ENCODE measurements at places on chromosomes 2 and 18. TPM values are rescaled to one million over a fixed set of nuclear protein-coding genes. Genes with fewer than 3 reads are reported as not detected.

- DNase-seq = peak; percentile 36
- peak overlapping the region; percentile 79 for H3K27ac ChIP-seq
- H3K4me3 ChIP-seq = peak overlapping the region; percentile 93
- H3K4me1 ChIP-seq = peaks cover 14% of the 10 kb centered on the region
- no peaks in the 10 kb centered on the region for H3K36me3 ChIP-seq
These were observed 633 bp downstream of the MALT1 start for GRCh38 chr18:58671632-58672564.

GRCh38 chr2:39981883-39982311 is 202.8 kb upstream of the THUMPD2 start:
- no peak overlapping the region for H3K4me3 ChIP-seq
- no peaks in the 10 kb centered on the region for H3K4me1 ChIP-seq
- no peaks in the 10 kb centered on the region for H3K36me3 ChIP-seq
- no peaks in the 10 kb centered on the region for H3K27me3 ChIP-seq
- H3K27ac ChIP-seq = no peak overlapping the region

GRCh38 chr2:207156451-207157161 is 9.1 kb downstream of the KLF7 start:
- no peaks in the 10 kb centered on the region for H3K27me3 ChIP-seq
- H3K4me3 ChIP-seq = no peak overlapping the region
- DNase-seq = no peak

- peaks cover 30% of the 10 kb centered on the region for H3K4me1 ChIP-seq
- peaks cover 3% of the 10 kb centered on the region for H3K36me3 ChIP-seq
- no peak for DNase-seq
- no peak overlapping the region for H3K4me3 ChIP-seq
These were observed 10.0 kb downstream of the KLF7 start for GRCh38 chr2:207155516-207156444.

DNA sequence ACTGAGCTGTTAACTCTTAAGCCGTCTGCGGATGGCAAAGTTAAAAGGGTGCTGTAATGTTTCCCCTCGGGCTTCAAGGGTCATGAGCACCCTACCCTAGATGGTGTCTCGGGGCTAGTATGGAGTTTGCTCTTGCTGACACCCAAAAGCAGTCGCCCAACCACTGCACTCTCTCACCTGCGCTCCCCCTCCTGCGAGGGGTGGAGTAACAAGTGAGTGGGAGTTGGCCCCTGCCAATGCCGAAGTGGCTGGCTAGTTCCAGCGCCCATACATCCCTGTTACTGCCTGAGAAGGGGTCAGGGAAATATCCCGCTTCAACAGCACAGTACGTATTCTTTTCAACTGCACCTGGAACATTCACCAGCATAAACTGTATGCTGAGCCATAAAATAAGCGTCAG is 47.5 kb downstream of the FAM117B start:
- no peaks in the 10 kb centered on the region for H3K4me1 ChIP-seq
- no peak for DNase-seq
- H3K36me3 ChIP-seq = no peaks in the 10 kb centered on the region
- H3K27me3 ChIP-seq = no peaks in the 10 kb centered on the region

GRCh38 chr18:56358608-56359280 is 279.6 kb downstream of the TXNL1 start:
- H3K27me3 ChIP-seq = no peaks in the 10 kb centered on the region
- no peaks in the 10 kb centered on the region for H3K36me3 ChIP-seq
- peaks cover 4% of the 10 kb centered on the region for H3K4me1 ChIP-seq
- peak overlapping the region; percentile 21 for H3K27ac ChIP-seq
- DNase-seq = no peak

- no peak overlapping the region for H3K4me3 ChIP-seq
- no peak for DNase-seq
- peaks cover 12% of the 10 kb centered on the region for H3K4me1 ChIP-seq
These were observed 67.3 kb downstream of the SPTBN1 start for GRCh38 chr2:54523324-54523959.

DNA sequence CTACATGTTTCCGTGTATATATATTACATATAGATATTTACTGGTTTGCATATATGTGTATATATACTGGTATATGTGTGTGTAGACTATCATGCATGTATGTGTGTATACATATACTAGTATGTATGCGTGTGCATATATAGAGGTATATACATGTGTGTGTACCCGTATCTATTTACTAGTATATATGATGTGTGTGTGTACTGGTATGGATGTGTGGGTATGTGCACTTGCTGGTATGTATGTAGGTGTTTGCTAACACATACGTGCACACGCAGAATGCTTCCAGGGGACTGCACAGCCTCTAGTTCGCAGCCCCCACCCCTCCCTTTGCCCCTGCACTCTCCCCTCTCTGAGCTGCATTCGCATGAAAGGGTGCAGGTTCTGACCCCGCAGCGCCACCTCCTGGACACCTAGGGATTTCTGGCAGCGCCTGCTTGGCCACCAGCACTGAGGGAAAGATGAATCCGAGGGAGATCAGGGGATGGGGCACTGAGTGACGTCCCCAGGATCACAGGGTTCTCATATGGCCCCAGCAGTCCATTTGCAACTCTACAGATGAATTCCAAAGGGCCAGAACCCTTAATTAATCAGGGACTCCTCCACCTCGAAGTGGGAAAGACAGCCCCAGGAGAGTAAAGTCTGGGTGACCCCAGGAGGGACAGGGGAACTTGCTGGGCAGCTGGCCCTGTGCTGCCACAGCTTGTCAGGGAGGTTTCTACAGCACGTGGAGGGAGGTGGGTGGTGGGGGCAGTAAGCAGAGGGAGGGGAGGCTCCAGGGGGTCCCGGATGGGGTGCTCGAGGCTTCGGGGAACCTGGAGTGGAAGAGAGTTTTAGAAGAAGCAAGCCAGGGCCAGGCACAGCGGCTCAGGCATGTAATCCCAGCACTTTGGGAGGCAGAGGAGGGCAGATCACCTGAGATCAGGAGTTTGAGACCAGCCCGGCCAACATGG is 66.8 kb upstream of the ASAP2 start:
- no peak overlapping the region for H3K27ac ChIP-seq
- H3K4me1 ChIP-seq = peaks cover 14% of the 10 kb centered on the region
- no peaks in the 10 kb centered on the region for H3K27me3 ChIP-seq
- peak; percentile 54 for DNase-seq

DNA sequence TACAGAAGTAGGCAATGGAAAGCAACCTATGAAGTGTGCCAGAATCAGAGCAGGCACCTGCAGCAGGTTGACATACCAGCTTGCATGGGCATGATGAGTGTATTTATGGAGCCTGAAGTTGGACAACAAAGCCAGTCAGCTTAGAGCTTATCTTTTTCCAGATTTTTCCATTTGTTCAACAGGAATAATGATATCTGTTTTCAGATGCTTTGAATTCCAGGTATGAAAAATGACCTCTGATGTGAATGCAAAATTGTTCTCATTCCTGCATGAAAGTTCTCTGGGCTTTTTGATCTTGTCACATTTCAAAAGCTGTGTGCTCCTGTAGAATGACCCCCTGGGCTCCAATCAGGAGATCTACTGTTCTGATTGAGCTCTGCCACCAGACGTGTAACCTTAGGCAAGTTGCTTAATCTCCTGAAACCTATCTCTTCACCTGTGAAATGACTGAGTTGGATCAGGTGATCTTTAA is 38.2 kb upstream of the VIT start:
- no peak for DNase-seq
- no peak overlapping the region for H3K27ac ChIP-seq
- H3K27me3 ChIP-seq = no peaks in the 10 kb centered on the region
- no peaks in the 10 kb centered on the region for H3K36me3 ChIP-seq
- no peak overlapping the region for H3K4me3 ChIP-seq
- H3K4me1 ChIP-seq = peaks cover 4% of the 10 kb centered on the region

- H3K36me3 ChIP-seq = no peaks in the 10 kb centered on the region
- H3K27me3 ChIP-seq = no peaks in the 10 kb centered on the region
- peaks cover 17% of the 10 kb centered on the region for H3K4me1 ChIP-seq
- H3K27ac ChIP-seq = peak overlapping the region; percentile 96
- DNase-seq = no peak
- H3K4me3 ChIP-seq = peak overlapping the region; percentile 98
These were observed 405 bp downstream of the PPP3R1 start for GRCh38 chr2:68251855-68252399.

DNA sequence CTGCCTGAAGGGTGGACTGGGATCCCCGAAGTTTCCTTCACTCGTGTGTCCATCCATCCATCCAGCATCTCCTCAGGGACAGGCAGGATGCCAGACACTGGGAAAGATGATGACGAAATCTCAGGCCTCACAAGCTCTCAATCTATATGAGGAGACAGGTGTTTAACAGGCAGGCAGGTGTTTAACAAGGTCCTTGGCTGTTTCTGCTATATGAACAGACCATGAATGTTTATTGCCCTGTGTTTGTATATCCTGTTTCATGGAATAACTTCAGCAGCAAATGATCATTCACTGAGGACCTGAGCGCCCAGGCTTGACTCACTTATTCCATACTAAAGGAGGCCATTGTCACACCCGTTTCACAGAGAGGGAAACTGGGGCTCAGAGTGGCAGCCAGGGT is 685.8 kb upstream of the HS6ST1 start:
- no peak overlapping the region for H3K27ac ChIP-seq
- H3K4me3 ChIP-seq = no peak overlapping the region
- H3K27me3 ChIP-seq = no peaks in the 10 kb centered on the region
- H3K4me1 ChIP-seq = no peaks in the 10 kb centered on the region

DNA sequence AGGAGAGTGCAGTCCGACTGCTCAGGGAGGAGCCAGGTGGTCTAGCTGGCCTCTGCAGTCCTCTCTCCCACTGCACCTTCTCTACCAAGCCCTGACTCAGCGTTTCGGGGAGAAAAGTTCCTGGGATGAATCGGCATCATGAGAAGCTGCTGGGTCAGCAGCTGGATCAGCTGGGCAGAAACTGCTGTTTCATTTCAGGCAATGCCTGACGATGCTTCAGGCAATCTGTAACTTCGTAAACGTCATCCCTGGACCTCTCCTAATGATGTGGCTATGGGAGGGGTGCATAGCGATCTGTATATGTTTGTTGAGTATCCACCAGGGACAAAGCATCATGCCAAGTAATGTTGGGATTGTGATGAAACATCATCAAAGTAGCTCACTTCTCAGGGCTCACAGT is 20.7 kb downstream of the LIPG start:
- DNase-seq = peak; percentile 13
- H3K4me1 ChIP-seq = no peaks in the 10 kb centered on the region
- H3K27ac ChIP-seq = no peak overlapping the region
- peaks cover 33% of the 10 kb centered on the region for H3K27me3 ChIP-seq

GRCh38 chr18:1914489-1914888 is 656.8 kb downstream of the METTL4 start:
- no peak overlapping the region for H3K4me3 ChIP-seq
- no peak overlapping the region for H3K27ac ChIP-seq
- no peaks in the 10 kb centered on the region for H3K4me1 ChIP-seq
- DNase-seq = no peak

DNA sequence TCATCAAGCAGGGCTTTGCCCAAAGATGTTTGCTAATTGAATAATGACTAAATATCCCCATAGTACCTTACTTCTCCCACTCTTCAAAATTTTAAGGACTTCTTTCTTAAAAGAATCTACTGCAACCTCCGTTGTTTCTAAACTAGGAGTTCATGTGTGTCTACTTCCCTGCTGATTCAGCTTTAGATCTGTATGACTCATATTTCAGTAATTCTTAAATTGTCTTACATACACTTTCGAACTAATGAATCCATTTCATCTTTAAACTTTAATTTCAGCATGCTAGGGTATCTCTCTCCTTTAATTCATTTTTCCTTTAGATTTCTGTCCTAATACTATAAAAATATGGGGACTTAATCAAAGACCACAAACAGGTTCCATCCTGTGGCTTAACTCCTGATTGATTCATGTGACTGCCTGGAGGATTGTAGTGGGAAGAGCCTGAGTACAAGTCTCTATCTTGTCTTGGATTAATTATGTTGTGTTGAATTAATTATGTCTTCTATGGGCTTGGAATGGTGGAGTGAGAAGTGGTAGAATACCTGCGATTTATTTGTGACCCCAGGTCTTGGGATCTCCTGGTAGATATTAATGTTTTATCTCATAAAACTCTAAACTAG is 24.9 kb upstream of the COL5A2 start:
- H3K4me1 ChIP-seq = peaks cover 16% of the 10 kb centered on the region
- H3K27ac ChIP-seq = peak overlapping the region; percentile 84
- H3K4me3 ChIP-seq = no peak overlapping the region
- H3K36me3 ChIP-seq = no peaks in the 10 kb centered on the region
- DNase-seq = peak; percentile 67

DNA sequence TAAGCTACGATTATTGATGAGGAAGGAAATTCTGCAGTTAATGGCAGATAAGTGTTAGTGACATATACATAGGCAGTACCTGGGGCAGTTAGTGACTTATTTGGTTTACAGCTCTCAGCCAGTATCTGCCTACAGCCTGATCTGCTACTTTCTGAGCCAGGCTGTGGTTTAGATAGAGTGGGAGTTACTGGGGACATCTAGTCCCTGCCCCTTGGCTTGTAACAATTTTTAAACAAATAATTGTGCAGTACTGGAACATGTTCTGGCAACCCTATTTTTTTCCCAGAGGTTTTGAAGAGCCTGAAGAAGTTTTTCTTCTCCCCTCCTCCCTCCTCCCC is 2.3 kb downstream of the KIF5C start:
- peaks cover 26% of the 10 kb centered on the region for H3K27me3 ChIP-seq
- DNase-seq = no peak
- no peaks in the 10 kb centered on the region for H3K4me1 ChIP-seq
- H3K36me3 ChIP-seq = no peaks in the 10 kb centered on the region
- H3K27ac ChIP-seq = no peak overlapping the region

GRCh38 chr18:63775166-63775730 is at the start of gene SERPINB7:
SERPINB7 (plus strand) TSS chr18:63775418; CDS start chr18:63782373, 6,955 bp downstream.
- peaks cover 9% of the 10 kb centered on the region for H3K4me1 ChIP-seq
- H3K4me3 ChIP-seq = no peak within 1 kb of the TSS
- no peaks in the 10 kb centered on the region for H3K36me3 ChIP-seq
- no peaks in the 10 kb centered on the region for H3K27me3 ChIP-seq
- peak; percentile 95 for DNase-seq
- no peak within 1 kb of the TSS for H3K27ac ChIP-seq

GRCh38 chr2:178309541-178309940 is 115.2 kb downstream of the OSBPL6 start:
- peak; percentile 30 for DNase-seq
- no peaks in the 10 kb centered on the region for H3K36me3 ChIP-seq
- no peaks in the 10 kb centered on the region for H3K27me3 ChIP-seq
- no peaks in the 10 kb centered on the region for H3K4me1 ChIP-seq
- H3K27ac ChIP-seq = no peak overlapping the region

GPR155 gene
- 4.4 TPM for total RNA-seq

ADGRF3 gene
- total RNA-seq = not detected

MAPK4 gene
- not detected for total RNA-seq

IL36B gene
- not detected for total RNA-seq

IL18R1 gene
- 0.18 TPM for total RNA-seq

FLACC1 gene
- total RNA-seq = 0.56 TPM

RUFY4 gene
- total RNA-seq = not detected

REG3A gene
- total RNA-seq = not detected

INSIG2 gene
- total RNA-seq = 9.1 TPM

EMX1 gene
- not detected for total RNA-seq

PARD6G gene
- 3.3 TPM for total RNA-seq
